ENCODE measurements at places on chromosomes 16 and 17.

DNA sequence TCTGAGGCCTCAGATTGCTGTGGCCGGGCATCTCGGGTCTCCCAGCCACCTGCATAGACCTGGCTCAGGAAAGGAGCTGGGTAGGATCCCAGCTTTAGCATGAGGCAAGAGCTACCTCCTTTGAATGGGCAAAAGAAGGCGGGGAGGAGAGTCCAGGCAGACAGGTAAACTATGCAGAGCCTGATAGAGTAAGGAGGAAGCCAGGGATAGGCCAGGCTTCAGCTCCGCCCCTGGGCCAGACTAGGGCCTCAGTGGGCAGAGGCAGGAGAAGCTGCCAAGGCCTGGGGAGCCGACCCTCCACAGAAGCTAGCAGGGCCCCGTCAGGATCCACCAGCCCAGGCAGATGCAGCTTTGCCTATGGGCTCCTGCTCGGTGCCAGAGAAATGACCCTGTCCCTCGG, 22.6 kb upstream of the UBE2G1 start:
- DNase-seq, result no peak

DNA sequence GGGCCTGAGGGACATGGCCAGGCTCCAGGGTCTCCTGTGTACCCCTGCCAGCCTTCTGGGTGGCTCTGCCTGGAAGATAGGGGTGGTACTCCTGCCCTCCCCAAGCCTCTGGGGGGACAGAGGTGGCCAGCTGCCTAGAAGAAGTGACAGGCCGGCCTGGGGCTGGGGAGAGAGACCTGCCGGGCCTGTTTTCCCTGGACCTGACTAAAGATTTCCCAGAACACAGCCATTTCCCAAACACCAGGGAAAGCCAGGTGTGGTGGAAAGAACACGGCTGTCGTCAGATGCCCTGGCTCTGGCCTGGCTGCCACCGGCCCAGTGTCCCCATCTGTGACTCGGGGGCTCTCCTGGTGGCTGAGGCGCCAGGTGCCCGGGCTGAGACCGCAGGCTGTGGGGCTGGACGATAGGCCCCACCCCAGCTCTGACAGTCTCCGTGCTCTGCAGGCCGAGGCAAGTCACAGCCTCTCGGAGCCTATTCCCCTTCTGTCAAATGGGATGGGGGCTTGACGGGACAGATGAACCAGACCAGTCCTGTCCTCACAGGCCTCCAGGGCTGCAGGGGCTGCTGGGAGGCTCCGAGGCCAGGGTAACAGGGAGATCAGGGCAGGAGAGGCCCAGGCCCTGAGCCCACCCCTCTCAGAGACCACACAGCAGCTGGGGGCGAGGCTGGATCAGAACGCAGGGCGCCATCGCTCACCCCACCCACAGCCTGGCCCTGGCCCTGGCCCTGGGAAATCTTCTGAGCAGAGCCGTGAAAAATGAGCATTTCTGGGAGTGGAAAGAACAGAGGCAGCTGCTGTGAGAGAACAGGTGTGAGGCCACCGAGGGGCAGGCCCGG, 33.1 kb downstream of the CTU2 start:
- DNase-seq, result no peak

DNA sequence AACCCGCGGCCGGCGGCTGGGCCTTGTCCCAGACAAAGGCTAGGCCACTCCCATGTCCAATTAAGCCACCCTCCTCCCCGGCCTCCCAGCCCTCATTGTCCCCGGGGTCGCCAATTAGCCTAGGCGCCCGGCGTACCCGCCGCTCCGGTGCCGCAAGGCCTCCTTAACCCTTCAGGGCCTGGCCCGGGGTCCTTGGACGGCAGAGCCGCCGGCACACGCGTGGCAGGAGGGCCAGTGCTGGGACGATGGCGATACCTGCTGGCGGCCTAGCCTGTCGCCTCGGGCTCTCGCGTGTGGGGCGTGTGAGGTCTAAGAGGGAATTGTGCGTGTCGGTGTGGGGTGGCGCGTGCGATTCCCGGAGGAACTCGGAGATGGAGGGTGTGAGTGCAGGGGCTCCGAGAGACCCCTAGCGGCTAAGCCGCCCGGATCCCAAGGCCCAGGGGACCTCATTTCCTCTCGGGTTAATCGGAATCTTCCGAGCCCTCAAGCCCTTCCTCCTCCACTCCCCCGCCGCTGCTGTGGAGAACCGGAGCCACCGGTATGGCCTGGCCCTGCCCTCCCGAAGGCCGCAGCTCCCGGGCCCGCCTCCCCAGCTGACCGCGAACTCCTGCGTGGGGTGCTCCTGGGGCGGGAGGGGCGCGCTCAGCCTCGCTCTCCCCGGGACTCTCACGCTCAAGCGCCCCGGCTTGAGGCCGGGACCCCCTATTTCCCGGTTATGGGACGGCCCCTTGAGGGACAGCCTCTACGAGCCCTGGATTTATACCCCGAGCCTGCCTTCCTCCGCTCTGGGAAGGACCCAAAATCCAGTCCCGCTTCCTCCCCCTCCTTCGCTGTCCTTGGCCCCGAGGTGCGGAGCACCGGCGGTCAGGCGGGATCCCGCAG, 11.9 kb downstream of the TBX2 start:
- peak; percentile 84 for DNase-seq

GRCh38 chr17:28896491-28896883, 1.0 kb downstream of the FLOT2 start:
- no peak for DNase-seq

GRCh38 chr17:78486228-78486802, 90.9 kb downstream of the DNAH17 start:
- no peak for DNase-seq
